SJSA1 (cell line): ENCODE measurements at places on chromosomes 6 and 20. TPM values are rescaled to one million over a fixed set of nuclear protein-coding genes. Genes with fewer than 3 reads are reported as not detected.

SLC4A11 gene
- 0.24 TPM in 1 of 2 replicates, not detected in the other for total RNA-seq

ADGRF5 gene
- not detected in 2 replicates for total RNA-seq

DNA sequence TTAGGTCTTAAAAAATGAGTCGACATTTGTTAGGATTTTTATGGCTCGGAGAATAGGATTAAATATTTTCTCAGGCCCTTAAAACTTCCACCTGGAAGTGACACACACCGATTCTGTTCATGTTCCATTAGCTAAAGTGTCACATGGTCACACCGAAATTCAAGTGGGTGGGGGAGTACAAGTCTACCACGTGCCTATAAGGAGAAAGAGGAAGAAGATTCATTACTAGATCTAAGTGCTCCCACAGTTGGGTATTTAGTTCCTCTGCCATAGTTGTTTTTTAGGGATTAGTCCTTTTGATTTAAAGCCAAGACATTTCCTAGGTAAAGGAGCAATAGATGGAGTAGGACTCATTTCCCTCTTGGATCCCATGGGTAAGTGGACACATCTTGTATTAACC, 4.9 kb upstream of the TOX2 start:
- no peak for DNase-seq
- H3K27ac ChIP-seq: no peak overlapping the region
- peaks cover 17% of the 10 kb centered on the region for H3K4me1 ChIP-seq
- H3K4me3 ChIP-seq: no peak overlapping the region
- no peaks in the 10 kb centered on the region for H3K36me3 ChIP-seq

- H3K27ac ChIP-seq: no peak overlapping the region
- H3K36me3 ChIP-seq: peaks cover 64% of the 10 kb centered on the region
- H3K27me3 ChIP-seq: no peaks in the 10 kb centered on the region
- no peak overlapping the region for H3K4me3 ChIP-seq
Observed at GRCh38 chr6:52568320-52568719, 8.5 kb downstream of the TRAM2 start.

DNA sequence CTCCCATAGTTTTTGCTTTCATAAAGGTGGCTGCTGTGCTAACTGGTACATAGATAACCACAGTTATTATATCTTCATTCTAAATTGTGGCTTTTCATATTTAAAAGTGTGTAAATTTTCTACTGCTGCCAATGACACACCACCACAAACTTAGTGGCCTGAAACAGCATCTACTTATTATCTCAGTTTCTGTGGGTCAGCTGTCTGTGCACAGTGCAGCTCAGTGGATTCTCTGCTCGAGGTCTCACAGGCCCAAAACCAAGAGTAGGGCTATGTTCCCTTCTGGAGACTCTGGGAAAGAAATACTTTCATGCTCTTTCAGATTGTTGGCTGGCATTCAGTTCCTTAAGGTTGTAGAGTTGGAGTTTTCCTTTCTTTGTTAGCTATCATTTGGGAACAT, 90.1 kb downstream of the LMBRD1 start:
- H3K4me1 ChIP-seq: no peaks in the 10 kb centered on the region
- H3K27me3 ChIP-seq: no peaks in the 10 kb centered on the region
- DNase-seq: no peak
- H3K27ac ChIP-seq: no peak overlapping the region
- H3K36me3 ChIP-seq: no peaks in the 10 kb centered on the region
- H3K4me3 ChIP-seq: no peak overlapping the region

GRCh38 chr20:43563429-43563828, 4.6 kb downstream of the SGK2 start:
- DNase-seq: no peak
- no peak overlapping the region for H3K4me3 ChIP-seq
- no peaks in the 10 kb centered on the region for H3K36me3 ChIP-seq
- H3K27ac ChIP-seq: no peak overlapping the region
- no peaks in the 10 kb centered on the region for H3K27me3 ChIP-seq
- no peaks in the 10 kb centered on the region for H3K4me1 ChIP-seq

DNA sequence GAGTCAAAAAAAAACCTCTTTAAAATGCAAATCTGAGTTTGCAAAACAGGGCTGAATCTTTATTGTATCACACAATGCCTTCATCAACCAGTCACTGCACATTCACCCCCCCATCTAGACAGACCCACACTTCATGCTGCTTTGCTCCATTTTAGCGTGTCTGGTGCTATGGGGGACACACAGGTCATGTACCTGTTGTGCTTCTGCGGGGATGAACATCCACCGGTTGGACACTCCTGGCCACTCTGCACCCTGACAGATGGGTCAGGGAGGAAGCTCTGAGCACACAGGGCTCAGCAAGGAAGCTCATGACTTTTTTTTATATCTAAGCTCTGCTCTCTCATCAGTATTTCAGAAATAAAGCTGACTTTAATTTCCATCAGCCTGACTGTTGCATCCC, 136.3 kb downstream of the PRND start:
- H3K27ac ChIP-seq: no peak overlapping the region
- H3K36me3 ChIP-seq: peaks cover 24% of the 10 kb centered on the region
- no peak for DNase-seq
- H3K4me3 ChIP-seq: no peak overlapping the region
- H3K27me3 ChIP-seq: no peaks in the 10 kb centered on the region

- no peak overlapping the region for H3K27ac ChIP-seq
- DNase-seq: no peak
Observed at GRCh38 chr6:159038914-159039884, 5.6 kb downstream of the TAGAP start.

GRCh38 chr6:74925683-74926082, 280.2 kb downstream of the COL12A1 start:
- DNase-seq: no peak
- H3K36me3 ChIP-seq: no peaks in the 10 kb centered on the region
- H3K4me1 ChIP-seq: peaks cover 6% of the 10 kb centered on the region
- no peak overlapping the region for H3K4me3 ChIP-seq
- H3K27ac ChIP-seq: no peak overlapping the region

DNA sequence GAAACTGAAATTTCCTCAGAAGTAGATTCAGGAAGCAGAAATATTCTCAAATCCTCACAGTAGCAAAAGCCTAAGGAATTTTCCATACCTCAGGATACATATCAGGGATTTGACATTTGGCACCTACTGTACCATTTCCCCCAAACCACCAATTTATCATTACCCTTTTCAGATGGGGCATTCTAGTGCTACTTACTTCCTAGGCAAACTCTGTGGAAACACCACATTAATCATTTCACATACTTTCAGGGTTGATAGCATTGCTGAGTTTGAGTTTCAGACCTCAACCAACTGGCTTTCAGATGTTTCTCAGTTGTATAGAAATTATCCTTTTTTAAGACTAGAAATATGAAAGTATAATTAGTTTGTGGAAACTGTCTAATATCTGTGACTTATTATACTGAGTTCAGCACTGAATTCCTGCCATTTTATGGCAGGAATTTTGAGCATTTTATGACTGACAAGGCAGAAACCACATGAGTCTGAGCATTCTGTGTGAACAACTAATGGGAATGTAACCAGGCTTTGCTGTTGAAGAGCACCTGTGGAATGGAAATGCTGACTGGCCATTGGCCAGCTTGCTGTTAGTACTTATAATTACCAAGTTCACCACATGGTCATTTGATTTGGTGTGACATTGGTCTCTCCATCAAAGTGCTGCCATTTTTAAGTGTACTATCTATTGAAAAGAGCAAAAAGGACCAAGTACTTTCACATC, 35.1 kb upstream of the IRAK1BP1 start:
- no peaks in the 10 kb centered on the region for H3K36me3 ChIP-seq
- H3K4me3 ChIP-seq: no peak overlapping the region
- H3K27me3 ChIP-seq: no peaks in the 10 kb centered on the region

HLA-F gene
- 137 and 176 TPM in 2 replicates for total RNA-seq
